T-helper 2 cell treated with Interferon-gamma antibody and Interleukin-4, amounts not matched to agents 5 μg/mL and 100 μg/mL, for 36 hours (primary cell): ENCODE measurements at places on chromosomes 5 and 9.
A peak's percentile ranks its signal among the peaks of the same experiment; 100 is the strongest.

GRCh38 chr5:135216471-135217343 lies 182.3 kb downstream of the MACROH2A1 start:
- DNase-seq = no peak

DNA sequence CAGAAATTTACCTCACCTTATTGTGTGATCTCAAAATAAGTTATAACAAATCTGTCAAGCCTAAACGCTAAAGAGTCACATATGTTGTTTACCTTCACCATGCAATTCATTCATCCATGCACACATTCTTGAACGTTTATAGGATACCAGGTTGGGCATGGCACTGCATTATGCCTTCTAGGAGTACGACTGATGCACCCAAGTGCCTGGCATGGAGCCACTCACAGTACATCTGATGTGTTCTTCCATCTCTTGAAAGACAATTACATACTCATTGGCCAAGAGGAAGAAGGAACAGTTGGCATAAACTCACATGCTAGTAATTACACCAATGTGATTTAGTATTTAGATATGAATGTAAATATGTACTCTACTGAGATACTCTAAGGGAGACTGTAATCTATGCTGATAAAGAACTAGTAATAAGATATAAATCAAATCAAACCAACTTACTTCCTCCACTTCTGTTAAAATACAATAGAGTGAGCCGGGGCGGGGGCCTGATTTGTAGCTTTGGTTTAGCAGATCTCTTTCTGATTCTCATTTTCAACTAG lies 90.7 kb downstream of the LPAR1 start:
- no peak for DNase-seq

GRCh38 chr9:75455444-75455921 lies 367.2 kb downstream of the OSTF1 start:
- DNase-seq = no peak

DNA sequence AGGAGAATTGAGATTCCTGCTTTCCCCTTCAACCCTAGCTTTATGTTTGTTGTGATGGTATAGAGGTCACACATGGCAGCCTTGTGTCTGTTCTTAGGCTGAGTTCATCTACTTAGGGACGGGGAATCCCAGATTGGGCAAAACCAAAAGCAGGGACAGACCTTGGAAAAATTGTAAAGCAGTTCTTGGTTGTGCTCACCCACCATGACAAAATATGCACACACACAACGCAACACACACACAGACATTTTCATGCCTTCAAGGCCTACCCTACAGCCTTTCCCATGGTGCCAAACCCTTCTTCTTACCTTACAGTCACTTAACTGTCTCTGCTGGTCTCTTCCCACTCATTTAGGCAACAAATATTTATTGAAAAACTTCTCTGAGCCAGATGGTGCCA lies 14.8 kb downstream of the PCDHGC5 start:
- DNase-seq = no peak

GRCh38 chr5:63563008-63563917 lies 399.0 kb downstream of the HTR1A start:
- DNase-seq = no peak

DNA sequence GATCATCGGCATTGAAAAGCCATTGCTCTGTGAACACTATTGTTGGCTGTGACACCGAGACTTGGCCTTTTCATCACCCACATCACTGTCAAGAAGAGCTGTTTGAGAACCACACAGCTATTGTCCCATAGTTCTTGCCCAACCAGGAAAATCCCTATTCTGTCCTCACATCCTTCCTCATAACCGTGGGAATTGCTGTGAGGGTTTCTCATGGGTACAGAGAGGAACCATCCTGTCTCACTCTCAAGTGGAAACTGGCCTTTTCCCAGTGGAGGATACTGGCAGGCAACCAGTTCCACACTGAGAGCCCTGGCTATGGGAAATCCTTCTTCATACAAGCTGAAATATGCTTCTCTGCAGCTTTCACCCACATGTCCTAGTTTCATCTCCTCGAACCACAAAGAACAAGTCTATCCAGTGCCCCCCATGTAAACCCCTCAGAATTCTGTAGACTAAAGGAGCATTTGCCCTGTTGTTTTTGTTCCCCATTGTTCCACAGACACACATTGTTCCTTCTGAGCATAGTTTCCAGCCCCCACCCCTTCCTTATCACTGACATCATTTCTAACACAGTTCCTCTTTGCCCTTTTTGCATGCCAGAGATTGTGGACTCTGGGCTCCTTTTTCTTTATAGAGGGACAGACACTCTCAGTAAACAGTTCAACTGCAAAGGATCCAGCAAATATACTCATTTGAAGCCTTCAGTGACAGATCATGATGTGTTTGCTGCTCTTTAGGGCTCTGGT lies 57.8 kb upstream of the C5orf46 start:
- no peak for DNase-seq

GRCh38 chr9:138014563-138014945 lies 137.0 kb downstream of the CACNA1B start:
- no peak for DNase-seq

GRCh38 chr5:72369301-72369700 lies 49.1 kb downstream of the PTCD2 start:
- DNase-seq = no peak

DNA sequence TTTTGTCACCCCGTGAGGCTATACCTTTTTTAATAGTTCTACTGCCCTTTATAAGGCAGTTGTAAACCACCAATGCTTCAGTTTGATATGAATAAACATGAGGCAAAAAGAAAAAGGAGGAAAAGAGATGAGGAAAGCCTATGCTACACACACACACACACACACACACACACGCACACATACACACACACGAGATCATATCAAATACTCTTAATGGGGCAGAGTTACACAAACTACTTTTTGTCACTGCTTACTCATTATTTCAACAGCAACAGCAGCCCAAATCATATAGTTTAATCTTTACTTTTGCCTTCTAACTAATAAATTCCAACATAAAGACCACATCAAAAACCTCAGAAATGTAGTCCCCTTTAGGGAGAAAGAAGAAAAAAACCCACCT lies 116.8 kb upstream of the PAM start:
- no peak for DNase-seq

- no peak for DNase-seq
Observed at GRCh38 chr9:79120533-79120932, 451.2 kb upstream of the TLE4 start.

DNA sequence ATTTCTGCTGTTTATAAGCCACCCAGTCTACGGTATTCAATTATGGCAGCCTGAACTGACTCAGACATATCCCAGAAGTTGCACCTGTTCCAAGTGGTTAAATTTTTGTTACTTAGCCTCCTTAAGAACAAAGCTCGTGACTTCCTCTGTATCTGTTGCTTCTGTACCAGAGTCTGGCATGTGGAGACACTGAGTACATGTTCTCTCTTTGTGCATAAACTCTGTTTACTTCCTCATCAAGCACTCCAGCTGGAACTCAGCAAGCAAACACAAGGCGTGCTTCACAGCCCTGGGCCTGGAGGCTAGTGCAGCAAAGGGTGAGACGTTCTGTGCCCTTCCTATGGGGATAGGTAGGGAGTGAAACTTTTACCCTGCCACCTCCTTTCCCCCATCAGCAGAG lies 19.0 kb downstream of the C9orf152 start:
- no peak for DNase-seq

DNA sequence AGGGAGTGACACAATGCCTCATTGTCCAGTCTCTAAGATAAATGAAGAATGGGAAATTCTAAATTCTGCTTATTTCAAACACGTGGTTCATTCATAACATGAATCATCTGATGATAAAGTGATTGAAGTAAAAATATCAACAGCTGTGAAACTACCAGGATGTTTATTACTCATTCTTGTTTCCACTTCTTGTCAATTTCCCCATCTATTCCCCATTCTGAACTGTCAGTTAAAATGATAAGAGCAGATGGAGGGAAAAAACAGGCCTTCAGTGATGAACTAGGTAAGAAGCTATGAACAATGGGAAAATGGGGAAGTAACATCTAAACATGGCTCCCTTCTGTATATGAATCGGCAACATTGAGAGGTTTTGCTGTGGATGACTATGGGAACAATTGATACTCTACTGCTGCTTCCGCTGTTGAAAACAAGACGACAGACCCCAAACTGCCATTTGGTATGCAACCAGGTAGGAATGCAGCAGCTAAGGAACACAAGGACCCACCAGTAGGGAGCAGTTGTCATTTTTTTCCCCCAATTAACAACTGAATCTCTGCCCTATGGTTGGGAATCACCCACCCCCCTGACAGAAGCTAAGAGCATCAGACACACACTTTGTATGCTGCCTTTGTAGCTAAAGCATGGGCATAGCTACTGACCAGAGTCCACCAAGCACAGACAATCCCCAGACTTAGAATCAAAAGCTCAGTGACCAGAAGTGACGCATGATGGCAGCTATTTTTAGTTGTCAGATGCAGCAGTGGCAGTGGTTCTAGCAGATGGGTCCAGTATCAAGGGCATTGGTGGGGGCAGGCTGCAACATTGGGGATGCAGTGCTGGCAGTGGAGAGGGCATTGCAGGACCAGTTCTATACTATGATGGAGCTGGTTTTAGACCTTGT lies 52.9 kb upstream of the ZNF366 start:
- DNase-seq = no peak

DNA sequence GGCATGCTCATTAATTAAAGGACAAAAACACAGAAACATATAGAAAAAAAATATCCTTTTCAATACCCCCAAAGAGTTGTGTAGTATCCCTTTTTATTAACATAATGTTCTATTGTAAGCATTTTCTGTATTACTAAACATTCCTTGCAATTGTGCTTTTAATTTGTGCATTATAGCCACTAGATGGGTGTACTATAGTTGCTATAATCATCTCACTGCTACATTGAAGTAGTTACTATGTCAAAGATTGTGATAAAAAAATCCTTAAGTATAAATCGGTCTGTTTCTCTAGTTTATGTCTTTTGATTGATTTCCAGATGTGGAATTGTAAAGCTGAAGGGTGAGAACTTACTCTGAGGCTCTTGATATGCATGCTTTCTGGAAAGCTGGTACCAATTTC lies 21.4 kb downstream of the FREM1 start:
- DNase-seq = no peak

DNA sequence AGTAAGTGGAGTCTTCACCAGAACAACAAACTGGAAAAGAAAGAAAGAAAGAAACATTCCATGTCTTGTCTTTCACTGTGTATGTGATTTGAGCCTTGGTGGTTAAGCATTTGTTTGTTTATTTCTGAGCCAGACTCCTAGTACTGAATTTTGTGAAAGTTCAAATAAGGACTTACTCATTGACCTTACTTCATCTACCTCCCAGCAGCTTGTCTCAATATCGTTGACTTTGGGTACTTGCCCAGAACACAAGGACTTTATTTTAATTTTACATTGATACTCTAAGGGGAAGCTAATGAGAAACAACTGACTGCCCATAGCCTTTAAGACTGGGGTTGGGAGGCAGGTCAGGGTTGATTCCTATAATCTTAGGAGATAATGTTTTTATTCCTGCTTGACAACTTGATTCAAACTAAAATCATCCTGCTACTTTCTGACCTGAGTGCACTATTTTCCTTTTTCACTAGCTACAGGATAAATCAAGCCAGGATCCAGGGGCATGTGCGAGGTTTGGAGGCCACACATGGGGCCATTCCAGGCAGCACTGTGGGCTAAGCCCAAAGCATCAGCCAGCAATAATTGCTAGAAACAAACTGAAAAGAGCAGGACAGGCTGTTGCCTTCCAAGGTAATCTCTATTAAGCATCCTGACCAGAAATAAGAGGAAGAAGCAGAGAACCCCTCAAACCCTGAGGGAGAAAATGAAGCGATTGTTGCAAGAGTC lies 138.9 kb upstream of the RUSC2 start:
- DNase-seq = no peak

- DNase-seq = no peak
Observed at GRCh38 chr9:124037790-124038189, 26.2 kb downstream of the LHX2 start.

- DNase-seq = no peak
Observed at GRCh38 chr9:74742792-74743730, 144.7 kb downstream of the TRPM6 start.

DNA sequence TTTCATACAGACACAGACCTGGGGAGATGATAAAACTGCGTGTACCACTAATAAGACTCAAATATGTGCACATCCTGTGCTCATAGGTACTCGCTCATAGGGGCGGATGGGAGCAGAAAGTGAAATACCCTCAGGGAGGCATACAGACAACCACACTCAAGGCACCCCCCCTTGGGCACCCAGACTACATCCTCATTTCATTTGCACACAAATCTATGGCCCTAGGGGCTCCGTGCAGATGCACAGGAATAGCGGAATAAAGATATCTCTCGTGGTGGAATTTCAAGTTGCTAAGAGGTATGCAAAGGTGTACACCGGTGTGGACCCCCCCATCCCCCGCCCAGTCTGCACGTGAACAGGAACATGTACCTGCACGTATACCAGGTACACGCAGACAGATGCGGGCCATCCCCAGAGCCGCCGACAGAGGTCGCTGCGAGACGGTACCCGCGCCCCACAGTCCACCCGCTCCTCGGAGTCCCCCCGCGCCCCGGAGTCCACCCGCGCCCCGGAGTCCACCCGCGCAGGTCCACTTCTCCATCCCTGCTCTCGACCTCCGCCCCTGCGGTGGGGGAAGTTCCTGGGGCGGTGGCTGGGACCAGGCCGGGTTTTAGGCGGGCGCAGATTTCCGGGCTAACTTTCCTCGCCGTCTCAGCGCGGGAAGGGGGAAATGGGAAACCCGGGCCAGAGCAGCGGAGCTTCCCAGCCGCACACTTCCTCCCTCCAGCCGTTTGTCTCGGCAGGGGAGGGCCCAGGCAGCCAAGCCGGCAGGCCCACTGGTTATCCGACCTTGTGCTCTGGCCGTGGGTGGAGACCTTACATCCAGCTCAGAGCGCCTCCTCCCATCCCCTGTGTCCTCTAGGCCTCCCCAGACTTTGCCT lies 1.0 kb upstream of the IL12B start:
- DNase-seq = peak; percentile 28

GRCh38 chr5:141326088-141326854 lies 4.0 kb upstream of the PCDHGA1 start:
- peak; percentile 66 for DNase-seq

DNA sequence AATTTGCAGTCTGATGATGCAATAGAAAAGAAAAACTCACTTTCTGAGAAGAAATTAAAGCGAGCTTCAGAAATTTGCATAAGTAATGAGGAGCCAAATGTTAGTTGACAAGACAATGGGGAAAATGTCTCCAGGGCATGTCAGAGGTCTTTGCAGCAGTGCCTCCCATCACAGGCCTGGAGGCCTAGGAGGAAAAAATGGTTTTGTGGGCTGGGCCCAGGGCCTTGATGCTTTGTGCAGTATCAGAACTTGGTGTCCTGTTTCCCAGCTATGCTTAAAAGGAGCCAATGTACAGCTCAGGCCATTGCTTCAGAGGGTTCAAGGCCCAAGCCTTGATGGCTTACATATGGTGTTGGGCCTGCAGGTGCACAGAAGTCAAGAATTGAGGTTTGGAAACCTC lies 298.4 kb downstream of the SMARCA2 start:
- DNase-seq = no peak
